ENCODE measurements at places on chromosomes 13 and 19.

- no peak for DNase-seq
These were observed 3.2 kb downstream of the NFIC start for GRCh38 chr19:3369337-3370213.

DNA sequence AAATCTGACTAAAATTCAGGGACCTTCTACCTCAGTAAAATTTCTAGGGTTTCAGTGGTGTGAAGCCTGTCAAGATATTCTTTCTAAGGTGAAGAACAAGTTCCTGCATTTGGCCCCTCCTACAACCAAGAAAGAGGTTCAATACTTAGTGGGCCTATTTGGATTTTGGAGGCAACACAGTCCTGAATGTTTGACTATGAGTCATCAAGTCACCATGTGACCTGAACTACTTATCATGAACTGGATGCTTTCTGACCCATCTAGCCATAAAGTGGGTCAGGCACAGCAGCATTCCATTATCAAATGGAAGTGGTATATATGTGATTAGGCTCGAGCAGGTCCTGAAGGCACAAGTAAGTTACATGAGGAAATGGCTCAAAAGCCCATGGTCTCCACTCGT, 163.0 kb upstream of the IRS2 start:
- no peak for DNase-seq

GRCh38 chr19:48631225-48631624, 6.0 kb downstream of the DBP start:
- no peak for DNase-seq

GRCh38 chr13:110231348-110232047, 75.5 kb downstream of the COL4A1 start:
- no peak for DNase-seq

DNA sequence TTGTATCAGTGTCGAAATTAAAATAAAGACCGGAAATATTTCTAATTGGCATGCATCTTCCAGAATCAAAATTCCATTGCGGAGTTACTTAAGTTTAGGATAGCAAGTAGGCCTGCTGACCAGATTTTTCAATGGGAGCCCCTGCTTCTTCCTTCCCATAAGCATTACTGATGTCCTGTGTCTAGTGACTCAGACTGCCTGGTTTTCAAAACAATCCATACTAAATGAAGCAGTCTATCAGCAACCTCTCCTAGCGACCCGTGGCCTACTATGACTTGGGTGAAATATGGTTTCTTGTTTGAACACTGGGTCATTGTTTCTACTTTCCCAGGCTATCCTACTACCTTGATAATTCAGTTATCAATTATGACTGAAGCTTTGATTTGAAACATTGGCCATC, 571.6 kb downstream of the TBC1D4 start:
- no peak for DNase-seq

DNA sequence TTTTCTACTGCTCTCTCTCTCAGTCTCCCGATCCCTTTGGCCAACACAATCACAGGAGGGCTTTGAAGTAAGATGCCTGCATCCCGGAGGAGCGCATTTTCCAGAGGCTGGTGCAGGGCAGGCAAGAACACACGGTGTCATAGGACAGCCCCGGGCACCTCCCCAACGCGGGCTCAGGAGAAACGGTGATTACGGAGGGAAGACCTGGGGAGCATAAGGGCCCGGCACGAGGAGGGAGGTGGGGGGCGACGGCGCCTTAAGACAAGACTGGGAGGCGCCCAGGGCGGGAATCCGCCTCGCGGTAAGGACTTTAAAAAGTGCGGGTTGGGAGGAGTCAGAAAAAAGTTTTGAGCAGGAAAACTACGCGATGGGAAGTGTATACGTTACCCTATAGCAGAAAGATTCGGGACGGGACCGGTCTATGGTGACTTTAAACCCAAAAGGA, 18.7 kb upstream of the ZNF888 start:
- no peak for DNase-seq

- DNase-seq: no peak
These were observed 713 bp downstream of the KRI1 start for GRCh38 chr19:10565028-10565566.

GRCh38 chr13:77338329-77338728, 11.4 kb upstream of the MYCBP2 start:
- no peak for DNase-seq

DNA sequence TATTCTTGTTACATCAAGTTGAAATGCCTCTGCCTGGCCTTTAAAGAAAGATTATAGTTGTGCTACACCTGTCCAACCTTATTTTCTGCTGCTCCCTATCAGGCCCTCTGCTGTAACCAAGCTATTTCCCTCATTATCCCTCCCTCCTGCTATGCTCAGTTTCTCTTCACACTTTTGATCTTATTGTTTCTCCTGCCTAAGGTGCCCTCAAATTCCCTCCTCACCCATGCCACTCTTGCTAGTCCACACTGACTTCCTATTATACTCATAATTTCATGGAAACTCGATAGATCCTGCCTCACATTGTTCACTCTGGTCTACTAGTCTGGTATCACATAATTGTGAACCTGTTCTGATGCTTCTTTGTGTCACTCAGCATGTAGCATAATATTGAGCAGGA, 19.4 kb upstream of the ESD start:
- no peak for DNase-seq

- DNase-seq: no peak
These were observed 76.0 kb upstream of the STK24 start for GRCh38 chr13:98652721-98653462.

DNA sequence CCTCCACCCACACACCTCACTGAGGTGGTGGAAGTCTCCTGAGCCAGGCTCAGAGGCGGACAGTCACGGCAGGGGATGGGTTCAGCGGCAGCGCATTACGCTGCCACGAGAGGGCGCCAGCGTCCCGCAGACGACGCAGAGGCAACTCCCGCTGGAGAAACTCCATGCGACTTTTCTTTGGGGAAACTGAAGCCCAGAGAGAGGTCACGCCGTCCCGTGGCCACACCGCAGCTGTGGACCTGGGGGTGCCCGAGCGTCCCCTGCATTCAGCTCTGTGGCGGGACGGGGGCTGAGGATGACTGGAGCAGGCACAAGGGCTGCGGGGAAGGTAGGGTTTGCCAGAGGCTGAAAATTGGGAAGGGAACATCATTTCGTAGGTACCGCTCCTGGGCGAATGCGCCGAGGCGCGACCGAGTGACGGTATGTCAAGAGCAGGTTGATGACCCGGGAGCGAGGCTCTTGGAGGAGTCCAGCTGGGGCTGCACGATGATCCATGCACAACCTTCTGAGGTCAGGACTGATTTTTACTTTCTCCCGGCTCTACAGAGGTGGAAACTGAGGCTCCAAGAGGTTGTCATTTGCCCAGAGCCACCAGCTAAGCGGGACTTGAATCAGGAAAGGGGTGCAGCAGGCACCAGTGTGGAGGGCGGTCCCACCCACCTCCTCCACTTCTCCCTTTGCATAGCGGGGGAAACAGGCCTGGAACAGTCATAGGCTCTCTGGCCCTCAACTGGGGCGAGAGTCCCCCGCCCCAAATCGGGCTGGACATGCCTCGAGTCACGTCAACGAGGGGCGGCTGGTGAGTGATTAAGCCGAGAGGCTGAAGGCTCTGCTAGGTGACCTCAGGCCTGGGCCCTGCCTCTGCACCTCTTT, 690 bp upstream of the ARRDC2 start:
- DNase-seq: peak; percentile 58

DNA sequence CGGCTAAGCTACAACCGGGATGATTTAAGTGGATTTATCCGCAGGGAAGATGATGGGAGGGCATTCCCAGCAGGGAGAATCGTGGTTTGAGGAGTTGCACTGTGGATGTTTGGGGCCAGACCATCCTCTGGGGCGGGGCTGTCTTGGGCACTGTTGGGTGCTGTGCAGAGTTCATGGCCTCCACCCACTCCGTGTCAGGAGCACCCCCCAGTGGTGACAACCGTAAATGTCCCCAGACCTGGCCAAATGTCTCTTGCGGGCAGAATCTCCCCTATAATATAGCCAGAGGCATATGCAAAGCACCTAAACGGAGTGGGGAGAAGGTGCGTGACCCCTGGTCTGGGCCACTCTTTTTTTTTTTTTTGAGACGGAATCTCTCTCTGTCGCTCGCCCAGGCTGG, 40.2 kb downstream of the SMIM24 start:
- no peak for DNase-seq

DNA sequence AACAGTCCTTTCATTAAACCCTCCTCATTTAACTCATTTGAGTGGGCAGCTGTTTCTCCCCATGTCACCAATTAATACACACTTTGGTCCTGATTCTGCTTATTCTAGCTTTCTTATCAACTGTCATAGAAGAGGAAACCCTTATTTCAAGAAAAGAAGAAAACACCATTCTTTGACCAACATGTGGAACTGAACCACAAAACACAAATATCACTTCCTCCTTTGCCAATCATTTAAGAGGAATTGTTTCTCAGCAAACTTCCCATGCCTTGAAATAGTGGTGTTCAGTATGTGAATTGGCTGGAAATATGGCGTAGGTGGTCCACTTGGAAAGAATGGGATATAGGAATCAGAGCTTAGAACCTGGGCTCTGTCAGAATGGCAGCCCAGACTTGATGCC, 20.4 kb downstream of the MBD3L2B start:
- no peak for DNase-seq

Measured in activated CD4-positive, CD25-positive, alpha-beta regulatory T cell treated with anti-CD3 and anti-CD28 coated beads, Interleukin-2, amount 50 U/mL, for 16 hours (primary cell).